ENCODE measurements at places on chromosomes 1 and 21.

- DNase-seq = peak; percentile 73
These were observed 1.5 kb upstream of the PTP4A2 start for GRCh38 chr1:31939484-31940329.

DNA sequence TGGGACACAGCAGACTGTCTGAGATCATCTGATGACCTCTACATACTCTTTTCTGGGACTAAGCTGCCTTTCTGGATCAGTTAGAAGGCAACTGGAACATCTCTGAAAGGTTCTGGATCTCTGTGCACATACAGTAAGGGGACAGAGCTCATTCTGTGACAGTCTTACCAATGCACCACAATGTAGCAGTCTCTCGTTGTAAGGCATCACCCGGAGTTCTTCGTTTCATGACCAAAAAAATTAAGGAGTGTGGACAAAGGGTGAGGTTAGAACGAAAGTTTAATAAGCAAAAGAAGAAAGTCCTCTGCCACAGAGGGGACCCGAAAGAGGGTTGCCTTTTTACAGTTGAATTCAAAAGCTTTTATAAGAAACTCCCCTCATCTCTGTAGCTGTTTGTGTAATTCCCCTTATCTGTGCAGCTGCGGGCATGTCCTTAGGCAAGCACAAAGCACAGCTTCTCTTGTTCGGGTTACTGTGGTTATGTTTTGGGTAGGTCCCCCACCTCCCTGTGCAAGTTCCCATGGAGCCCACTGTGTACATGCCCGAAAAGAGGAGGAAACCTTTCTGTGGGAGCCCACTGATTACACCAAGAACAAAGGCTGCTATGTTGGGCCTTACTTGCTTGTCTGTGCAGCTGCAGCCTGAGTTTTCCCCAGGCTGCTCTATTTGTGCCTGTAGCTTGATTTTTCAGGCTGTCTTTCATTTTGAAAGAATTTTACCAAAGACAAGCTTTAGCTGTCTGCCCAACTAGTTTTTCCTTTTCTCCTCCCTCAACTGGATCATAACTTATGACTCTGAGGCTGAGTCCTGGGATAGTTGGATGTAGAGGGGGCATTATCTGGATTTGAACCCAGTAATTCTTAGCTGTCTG is 53.1 kb upstream of the CACNA1E start:
- no peak for DNase-seq

DNA sequence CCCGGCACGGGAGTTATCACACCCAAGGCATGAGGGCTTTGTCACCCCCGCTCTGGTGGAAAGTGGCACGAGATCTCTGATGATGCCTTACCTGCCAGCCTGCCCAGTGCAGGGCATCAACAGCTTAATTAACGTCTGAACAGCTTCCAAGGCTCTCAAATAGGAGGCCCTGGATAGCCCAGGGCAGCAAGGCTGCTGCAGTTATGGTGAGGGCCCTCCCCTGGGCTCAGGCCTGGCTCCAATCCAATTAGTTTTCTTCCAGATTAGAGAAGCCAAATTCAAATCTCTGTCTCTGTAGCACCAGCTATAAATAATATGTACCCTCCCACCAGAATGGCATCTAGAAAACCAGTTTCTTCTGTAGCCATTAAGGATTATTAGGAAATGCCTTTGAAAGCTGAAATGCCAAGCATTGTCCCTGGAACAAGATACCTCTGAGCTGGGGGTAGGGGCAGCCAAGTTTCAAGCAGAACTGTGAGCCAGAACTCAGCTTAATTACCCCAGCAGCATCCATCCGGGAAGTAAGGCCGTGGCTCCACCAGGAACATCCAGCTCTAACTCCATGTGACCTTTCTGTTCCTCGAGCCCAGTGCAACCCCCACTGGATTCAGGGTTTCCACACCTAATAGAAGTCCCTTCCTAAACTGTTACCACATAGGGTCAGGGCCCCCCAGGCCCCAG is 12.5 kb downstream of the QSOX1 start:
- no peak for DNase-seq

GRCh38 chr21:43719748-43720538 is 1.0 kb downstream of the PDXK start:
- no peak for DNase-seq

GRCh38 chr1:155889566-155889965 is 21.6 kb downstream of the RIT1 start:
- no peak for DNase-seq

GRCh38 chr1:15236746-15237145 is 10.3 kb upstream of the FHAD1 start:
- no peak for DNase-seq

GRCh38 chr1:208107425-208108212 is 136.6 kb downstream of the PLXNA2 start:
- DNase-seq = no peak

GRCh38 chr1:77783141-77783540 is 3.7 kb downstream of the MIGA1 start:
- DNase-seq = no peak

DNA sequence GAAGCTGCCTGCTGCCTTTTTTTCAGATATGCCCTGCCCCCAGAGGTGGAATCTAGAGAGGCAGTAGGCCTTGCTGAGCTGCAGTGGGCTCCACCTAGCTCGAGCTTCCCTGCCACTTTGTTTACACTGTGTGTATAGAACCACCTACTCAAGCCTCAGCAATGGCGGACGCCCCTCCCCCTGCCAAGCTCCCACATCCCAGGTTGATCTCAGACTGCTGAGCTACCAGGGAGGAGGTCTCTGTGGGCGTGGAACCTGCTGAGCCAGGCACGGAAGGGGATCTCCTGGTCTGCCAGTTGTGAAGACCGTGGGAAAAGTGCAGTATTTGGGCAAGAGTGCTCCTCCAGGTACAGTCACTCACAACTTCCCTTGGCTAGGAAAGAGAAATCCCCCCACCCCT is 65.1 kb downstream of the MSH4 start:
- no peak for DNase-seq

GRCh38 chr1:100449477-100449876 is 88.5 kb upstream of the GPR88 start:
- no peak for DNase-seq

DNA sequence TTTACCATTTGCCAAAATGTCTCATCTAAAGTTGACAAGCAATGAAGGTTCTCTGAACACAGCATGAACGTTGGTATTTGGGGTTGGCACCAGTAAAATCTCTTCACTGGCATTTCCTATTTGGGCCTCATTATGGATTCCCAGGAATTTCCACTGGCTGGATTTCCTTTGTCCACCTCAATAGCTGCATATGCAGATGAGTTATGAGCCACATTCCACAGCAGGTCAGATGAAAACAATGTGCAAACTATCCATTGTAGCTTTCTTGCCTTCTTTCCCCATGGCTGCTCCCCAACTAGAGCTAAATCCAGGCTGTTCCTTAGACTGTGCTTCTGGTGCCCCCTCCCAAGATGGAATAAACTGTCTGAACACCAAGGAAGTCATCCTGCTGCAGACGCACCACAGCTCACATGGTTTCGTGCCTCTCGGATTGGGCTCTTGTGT is 168.1 kb upstream of the FGGY start:
- no peak for DNase-seq

DNA sequence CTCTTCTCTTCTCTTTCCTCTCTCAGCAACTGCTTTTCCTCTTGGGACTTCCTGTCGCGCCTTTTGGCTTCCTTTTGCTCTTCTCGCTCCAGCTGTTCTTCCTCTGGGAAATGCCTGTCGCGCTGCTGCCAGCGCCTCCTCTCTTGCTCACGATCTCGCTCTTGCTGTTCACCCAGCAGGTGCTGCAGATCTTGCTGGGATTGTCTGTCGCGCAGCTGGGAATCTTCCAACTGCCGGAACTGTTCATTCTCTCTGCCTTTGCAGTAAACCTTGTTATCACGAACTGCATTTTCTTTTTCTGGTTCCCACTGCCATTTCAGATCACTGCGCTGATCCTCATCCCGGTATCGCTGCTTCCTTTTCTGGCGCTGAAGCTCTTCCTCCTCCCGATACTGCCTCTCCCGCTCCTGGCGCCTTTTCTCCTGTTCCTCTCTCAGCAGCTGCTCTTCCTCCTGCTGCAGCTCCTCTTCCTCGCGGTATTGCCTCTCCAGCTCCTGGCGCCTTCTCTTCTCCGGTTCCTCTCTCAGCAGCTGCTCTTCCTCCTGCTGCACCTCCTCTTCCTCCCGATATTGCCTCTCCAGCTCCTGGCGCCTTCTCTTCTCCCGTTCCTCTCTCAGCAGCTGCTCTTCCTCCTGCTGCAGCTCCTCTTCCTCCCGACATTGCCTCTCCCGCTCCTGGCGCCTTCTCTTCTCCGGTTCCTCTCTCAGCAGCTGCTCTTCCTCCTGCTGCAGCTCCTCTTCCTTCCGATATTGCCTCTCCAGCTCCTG is 5.8 kb downstream of the TCHH start:
- DNase-seq = no peak

DNA sequence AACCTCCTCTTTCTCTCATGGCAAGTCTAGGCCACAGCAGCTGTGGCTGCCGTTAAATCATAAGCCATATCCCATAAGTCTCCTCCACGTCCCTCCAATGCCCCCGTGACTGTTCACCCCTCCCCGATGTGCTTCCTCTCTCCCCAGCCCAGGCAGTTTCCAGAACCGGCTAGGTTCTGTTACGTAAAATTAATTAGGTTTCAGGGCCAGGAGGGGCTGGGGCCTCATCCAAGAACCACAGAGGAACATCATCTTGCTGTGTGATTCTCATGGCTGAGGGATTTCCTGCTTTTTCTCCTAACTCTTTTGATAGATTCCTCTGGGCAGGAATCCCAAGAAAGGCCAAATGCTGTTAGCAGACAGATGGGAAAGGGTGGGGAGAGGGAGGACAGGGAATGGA is 141.8 kb upstream of the AJAP1 start:
- DNase-seq = no peak

GRCh38 chr1:206937425-206937824 is 8.8 kb downstream of the PIGR start:
- DNase-seq = peak; percentile 49

DNA sequence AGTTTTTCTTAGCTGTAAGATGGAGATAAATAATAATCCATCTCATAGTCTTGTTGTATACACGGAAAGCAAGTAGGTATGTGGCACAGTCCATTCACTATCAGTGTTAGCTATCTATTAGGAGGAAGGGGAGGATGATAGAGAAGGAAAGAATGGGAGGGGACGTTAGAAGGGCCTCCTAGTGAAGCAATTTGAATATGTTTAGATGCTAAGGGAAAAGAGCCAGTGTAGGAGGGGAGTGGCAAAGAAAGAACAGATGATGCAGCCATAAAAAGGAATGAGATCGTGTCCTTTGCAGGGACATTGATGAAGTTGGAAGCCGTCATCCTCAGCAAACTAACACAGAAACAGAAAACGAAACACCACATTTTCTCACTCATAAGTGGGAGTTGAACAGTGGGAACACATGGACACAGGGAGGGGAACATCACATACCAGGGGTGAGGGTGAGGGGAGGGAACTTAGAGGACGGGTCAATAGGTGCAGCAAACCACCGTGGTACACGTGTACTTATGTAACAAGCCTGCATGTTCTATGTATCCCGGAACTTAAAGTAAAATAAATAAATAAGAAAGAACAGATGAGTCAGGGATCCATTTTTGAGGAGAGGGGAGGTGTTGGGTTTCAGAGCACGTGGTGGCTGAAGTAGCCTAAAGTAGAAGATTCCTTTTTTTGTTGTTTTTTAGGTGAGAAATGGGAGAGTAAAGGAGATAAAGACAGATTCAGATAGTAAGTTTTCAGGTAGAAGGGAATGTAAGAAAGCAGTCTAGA is 124.1 kb downstream of the POU2F1 start:
- no peak for DNase-seq

- no peak for DNase-seq
These were observed 1.3 kb upstream of the H3-3A start for GRCh38 chr1:226061068-226061840.

DNA sequence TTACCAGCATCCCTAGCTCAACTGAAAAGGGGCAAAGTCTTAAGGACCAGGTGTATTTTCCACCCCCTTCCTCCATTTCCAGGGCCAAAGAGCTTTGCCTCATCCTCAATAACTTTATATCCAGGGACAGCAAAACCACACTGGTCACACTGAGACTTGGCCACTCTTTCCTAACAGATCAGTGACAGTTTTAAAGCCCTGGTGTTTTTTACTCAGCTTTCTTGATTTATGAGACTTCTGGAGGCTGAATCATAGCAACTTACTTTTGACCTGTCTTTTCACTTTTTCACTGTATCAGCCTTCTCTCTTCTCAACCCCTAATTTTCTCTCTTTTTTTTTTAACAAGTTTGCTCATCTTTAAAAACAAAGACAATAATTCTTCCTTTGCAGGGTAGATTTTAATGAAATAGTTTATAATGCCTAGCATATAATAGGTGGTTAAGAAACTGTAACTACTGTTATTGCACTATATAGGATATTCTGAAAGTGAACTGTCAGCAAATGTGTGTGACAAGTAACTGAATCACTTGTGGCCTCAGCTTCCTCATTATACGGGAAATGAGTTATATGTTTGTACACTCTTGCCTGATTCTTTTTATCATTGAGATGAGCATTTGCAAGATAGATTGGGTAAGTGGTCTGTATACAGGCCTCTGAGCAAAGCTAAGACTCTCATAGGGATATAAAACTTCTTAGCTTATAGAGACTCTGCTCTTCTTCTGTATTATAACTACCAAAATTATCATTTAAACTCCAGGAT is 19.7 kb upstream of the DYNLT5 start:
- DNase-seq = no peak

DNA sequence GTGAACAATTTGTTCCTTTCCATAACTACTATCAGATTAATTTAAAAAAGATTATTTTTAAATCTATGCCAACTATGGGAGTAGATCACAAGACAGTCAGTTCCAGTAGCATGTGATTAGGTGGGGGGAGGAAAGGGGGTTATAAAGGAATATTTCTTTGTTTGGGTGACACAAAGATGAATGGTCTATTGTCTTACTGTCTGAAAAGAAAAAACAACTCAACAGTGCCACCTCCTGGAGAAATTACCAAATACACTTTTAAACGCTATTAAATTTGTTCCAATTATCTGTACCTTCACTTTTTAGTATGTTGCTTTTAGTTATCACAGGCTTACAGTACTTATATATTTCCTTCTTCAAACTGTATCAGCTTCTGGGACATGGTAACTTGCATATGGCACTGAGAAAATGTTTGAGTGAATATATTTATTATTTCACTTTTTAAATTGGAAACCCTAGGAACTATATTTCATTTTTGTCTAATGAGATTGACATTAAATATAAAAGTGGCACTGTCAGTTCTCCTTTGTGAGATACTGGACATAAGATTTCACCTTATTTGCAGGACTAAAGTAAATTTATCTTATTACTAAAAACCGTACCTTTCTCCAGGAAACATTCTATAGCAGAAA is 1.7 kb upstream of the SORT1 start:
- DNase-seq = no peak

DNA sequence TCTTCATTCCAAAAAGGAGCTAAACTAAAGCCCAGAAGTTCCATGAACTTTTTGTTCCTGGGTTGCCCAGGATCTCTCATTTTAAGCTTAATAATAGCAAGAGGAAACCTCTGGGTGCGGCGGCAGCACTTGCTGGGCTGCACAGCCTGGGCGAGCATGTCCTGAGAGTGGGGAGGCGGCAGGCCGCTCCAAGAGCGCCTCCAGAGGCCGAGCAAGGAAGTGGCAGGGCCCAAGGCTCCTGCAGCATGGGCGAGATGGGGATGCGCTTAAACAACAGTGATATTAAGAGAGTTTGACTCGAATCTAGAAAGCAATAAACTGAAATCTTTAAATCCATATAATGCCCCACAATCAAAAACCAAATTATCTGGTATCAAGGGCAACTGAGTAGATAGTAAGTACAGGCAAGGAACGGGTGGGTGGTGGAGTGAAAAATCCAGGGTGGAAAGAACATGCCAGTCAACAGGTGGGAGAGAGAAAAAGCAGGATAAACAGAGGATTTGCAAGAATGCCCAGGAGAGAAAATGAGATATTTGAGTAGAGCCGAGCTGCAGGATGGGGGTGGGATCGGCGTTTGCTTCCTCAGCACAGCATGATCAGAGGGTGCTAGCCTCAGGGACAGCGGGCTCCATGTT is 14.1 kb upstream of the TNR start:
- DNase-seq = peak; percentile 53

- DNase-seq = no peak
These were observed 17.7 kb upstream of the PIK3R3 start for GRCh38 chr1:46150085-46150484.
